Anterior cingulate cortex (tissue), 58 donors: ENCODE measurements at places on chromosomes 3 and 15.

GRCh38 chr3:38455639-38456430 lies 2.1 kb downstream of the ACVR2B start:
- DNase-seq = no peak

GRCh38 chr3:167936019-167936418 lies 159.7 kb downstream of the GOLIM4 start:
- DNase-seq = no peak

GRCh38 chr15:75459581-75459980 lies 8.1 kb upstream of the SIN3A start:
- no peak for DNase-seq

DNA sequence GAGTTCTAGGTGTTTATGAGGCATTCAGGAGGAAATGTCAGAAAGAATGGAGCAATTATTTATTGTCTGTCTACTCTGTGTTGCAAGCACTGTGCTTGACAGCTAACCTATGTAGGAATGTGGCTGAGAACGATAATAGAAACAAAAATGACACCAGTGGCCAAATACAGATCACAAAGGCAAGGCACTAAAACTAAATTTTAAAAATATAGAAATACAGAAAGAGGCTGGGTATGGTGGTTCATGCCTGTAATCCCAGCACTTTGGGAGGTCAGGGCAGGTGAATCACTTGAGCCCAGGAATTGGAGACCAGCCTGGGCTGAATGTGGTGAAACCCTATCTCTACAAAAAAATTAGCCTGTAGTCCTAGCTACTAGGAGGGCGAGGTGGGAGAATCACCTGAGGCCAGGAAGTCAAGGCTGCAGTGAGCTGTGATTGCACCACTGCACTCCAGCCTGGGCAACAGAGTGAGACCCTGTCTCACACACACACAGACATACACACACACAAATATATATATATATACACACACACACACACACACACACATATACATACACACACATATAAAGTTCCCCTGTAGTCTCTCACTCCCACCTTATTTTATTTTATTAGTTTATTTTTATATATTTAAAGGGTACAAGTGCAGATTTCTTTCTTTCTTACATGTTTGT lies 6.0 kb downstream of the PRKCI start:
- no peak for DNase-seq

- DNase-seq = no peak
These were observed 54.5 kb upstream of the UBE2E1 start for GRCh38 chr3:23751212-23751723.

GRCh38 chr15:49135342-49135857 lies 20.0 kb downstream of the COPS2 start:
- no peak for DNase-seq

- no peak for DNase-seq
These were observed 195.8 kb downstream of the SHQ1 start for GRCh38 chr3:72652395-72652794.

- no peak for DNase-seq
These were observed 75.9 kb upstream of the CBLB start for GRCh38 chr3:105944721-105945120.

GRCh38 chr3:184333190-184333589 lies 4.2 kb upstream of the FAM131A start:
- no peak for DNase-seq

GRCh38 chr3:38533285-38533976 lies 37.3 kb downstream of the EXOG start:
- DNase-seq = no peak

- DNase-seq = no peak
These were observed 146.1 kb upstream of the TSC22D2 start for GRCh38 chr3:150261958-150262357.

DNA sequence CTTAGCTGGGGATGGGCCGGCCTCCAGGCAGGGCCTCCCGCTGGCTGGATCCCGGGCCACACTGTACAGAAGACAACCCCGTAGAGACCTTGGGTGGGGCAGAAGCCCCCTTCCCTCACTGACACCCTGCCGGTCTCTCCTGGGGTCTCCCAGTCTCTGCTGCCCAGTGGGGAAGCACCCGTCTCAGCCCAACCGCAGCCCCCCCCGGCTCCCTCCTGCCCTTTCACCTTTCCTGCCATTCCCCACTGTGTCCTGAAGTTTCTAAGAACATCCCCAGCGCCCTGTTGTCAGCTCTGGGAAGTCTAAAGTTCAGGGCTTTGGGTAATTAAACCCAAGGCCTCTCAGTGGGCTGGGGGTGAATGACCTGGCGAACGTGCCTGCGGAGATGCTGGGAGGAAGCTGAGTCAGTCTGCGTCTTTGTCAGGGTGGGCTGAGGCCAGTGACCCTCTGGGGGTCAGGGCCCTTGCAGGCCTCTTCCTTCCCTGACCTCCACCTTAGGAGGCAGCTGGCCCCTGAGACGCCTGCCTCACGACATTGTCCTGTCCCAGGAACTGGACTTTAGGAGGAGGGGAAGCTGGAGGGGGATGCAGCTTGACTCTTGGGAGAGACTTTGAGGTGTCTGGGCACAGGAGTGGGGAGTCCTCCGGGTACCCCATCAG lies 1.4 kb upstream of the SLC51A start:
- DNase-seq = no peak

GRCh38 chr3:67788396-67788795 lies 134.0 kb upstream of the SUCLG2 start:
- no peak for DNase-seq

- no peak for DNase-seq
These were observed 15.8 kb downstream of the XXYLT1 start for GRCh38 chr3:195255176-195255500.

DNA sequence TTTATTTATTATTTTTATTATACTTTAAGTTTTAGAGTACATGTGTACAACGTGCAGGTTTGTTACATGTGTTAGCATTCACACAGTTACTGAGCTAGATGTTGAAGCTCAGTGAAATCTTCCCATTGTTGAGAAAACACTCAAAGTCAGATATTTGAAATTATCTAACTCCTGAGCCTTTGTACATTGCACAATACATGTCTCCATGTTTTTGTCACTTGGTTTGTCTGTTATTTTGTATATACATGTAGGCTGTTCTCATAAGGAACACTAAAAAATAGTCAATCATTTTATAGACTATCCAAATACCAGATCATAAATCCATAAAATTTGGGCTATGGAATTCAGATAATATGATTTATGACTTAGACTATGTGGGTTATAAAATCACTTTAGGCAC lies 1126.5 kb downstream of the NSUN3 start:
- DNase-seq = no peak

DNA sequence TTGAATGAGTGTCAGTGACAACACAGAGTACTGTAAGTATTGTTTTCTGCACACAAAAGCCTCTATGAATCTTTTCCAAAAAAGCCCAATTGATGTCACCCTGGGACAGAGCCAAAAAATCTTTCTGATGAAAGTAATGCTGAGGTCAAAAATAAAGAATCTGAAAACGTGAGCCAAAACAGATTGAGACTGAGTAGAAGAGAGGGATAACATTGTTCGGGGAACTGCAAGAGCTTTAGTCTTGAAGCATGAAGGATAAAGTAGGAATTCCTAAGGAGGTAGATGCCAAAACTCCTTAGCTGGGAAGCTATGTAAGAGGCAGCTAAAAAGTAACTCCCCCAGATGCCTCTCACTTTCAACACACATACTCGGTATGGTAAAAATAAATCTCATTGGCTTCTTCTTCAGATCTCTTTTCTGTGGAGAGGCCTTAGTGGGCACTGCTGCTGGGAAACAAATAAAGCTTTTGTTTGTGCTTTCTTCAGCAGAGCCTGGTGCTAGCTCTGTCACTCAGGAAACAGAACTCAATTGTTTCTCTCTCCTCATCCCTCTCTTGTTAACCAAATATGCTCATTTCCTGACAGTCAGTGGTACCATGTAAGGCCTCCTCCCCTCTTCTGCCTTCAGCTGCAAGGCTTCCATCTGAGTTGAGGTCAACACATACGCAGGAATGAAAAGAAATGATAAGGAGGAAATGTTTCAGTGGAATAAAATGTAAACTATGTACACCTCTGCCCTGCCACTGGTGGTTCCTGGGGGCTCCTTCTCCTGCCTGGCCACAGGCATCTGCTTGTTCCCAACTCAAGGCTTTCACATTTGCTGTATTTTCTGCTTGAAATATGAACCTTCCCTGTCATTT lies 58.1 kb downstream of the CD200 start:
- peak; percentile 32 for DNase-seq

GRCh38 chr3:147507638-147508286 lies 98.6 kb downstream of the ZIC1 start:
- DNase-seq = no peak

- no peak for DNase-seq
These were observed 162.0 kb upstream of the STT3B start for GRCh38 chr3:31370681-31371080.

- DNase-seq = no peak
These were observed 51.0 kb upstream of the PLXND1 start for GRCh38 chr3:129657261-129658046.

DNA sequence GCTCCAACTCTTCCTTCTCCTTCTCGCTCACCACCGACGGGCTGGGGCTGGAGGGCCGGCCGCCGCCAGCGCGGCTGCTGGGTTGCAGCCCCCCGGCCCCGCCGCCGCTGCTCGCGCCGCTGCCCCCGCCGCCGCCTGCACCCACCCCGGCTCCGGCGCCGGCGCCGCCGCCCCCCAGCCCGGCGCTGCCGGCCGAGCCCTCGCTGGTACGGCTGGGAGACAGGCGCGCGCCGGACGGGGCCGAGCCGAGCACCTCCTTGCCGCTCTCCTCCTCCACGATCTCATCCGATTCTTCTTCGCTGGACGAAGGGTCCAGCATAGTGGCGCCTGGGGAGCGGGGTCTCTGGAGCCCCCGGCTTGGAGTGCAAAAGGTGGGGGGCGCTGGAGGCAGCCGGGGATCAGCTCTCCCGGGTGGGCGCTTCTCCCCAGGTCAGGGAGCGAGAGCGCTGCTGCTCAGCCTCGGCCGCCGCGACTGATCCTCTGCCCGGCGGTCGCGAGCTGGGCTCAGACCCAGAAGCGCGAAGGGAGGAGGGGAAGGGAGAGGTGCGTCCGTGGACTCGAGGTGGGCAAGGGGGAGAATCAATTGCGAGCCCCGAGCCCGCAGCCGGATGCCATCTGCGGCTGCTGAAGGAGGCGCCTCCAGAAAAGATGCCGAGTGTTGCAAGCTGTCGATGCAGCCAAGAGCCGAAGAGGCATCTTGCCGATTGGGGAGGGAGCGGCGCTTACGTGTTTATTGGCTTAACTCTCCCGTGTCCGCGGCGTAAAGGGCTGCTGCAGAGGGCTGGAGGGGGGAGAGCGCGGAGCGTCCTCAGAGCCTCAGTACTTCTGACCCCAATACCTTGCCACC lies at the start of gene CADPS:
TSS of gene CADPS (minus strand) at position 706 of the 847 bp plus-strand sequence. CDS start at position 319, 387 bp downstream.
- peak; percentile 51 for DNase-seq

DNA sequence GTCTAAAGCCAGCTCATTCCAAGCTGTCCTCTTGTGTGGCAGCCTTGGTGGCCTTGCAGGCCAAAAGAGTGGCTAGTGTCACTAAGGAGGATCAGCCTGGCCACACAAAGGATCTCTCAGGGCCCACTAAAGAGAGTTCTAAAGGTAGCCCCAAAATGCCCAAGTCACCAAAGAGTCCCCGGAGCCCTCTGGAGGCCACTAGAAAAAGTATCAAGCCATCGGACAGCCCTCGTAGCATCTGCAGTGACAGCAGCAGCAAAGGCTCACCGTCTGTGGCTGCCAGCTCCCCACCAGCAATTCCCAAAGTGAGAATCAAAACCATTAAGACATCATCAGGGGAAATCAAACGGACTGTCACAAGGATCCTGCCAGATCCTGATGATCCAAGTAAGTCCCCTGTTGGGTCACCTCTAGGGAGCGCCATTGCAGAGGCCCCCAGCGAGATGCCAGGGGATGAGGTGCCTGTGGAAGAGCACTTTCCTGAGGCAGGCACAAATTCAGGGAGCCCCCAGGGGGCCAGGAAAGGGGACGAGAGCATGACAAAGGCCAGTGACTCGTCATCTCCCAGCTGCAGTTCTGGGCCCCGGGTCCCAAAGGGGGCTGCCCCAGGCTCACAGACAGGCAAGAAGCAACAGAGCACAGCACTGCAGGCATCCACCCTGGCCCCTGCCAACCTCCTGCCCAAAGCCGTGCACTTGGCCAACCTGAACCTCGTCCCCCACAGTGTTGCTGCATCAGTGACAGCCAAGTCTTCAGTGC lies 33.5 kb upstream of the ALPK3 start:
- DNase-seq = no peak

DNA sequence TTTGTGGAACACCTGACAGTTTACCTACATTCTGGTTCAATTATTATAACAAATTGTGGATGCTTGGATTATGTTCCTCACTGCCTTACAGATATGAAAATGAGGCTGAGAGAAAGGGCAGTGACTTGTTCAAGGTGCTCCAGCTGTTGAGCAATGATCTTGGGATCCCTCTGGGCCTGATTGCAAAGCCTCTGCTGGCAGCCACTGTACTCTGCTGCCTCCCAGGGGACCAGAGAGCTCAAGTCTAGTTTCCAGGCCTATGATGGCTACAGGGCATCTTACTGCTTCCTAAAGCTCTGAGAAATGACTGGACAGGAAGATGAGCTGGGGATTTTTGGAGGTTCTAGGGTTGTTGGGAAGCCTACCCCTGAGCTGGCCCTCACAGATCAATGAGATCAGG lies 2.3 kb upstream of the SHC4 start:
- no peak for DNase-seq

DNA sequence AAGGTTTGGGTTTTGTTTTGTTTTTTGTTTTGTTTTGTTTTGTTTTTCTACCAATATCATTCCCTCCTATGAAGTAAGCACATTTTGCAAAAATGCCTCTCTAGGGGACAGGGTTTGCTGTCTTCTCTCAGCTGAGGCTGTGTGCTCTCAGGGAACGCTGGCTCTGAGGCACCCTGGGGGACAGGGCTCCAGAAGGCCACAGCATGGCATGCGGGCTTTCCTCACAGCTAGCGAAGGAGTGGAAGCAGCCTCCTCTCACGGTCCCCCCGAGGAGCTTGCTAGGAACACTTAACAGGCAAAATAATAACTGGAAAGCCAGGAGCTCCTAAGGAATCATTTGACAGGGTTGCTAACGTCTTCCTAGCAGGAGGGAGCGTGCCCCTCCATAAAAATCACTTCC lies 227.7 kb upstream of the ST8SIA2 start:
- DNase-seq = no peak

DNA sequence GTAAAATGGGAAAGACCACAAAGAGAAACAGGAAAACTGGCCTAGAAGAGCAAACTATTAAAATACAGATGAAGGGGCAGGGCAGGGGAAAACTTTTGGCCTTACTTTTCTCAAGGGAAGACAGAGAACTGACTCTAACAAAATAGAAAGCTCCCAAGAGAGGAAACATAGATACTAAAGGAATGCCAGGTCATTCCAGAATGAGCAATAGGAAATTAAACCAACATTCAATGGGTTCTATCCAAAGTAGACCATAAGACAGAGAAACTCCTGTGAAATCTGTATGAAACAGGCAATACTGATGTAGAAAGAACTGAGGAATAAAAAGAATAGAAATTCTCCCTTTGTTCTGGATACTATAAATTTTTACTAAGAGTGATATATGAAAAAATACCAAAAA lies 491.8 kb downstream of the MECOM start:
- no peak for DNase-seq

DNA sequence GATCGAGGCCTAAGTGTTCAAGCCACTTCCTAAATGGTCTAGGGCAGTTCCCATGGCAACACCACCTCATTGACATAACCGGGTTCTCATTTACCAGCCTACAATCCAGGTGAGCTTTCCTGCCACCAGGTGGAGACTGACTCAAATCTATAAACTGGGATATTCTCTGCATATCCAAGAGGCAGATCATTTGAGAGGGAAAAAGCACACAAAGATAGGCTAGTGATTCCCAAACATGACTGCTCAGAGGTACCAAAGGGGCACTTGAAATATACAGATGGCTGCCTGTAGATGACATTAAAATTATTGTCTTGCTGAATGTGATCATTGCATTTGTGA lies 141.3 kb upstream of the PROK2 start:
- no peak for DNase-seq
